T47D (cell line): ENCODE measurements at places on chromosomes 3 and 15.

- no peak for DNase-seq
These were observed 13.1 kb upstream of the KCTD6 start for GRCh38 chr3:58478781-58479180.

DNA sequence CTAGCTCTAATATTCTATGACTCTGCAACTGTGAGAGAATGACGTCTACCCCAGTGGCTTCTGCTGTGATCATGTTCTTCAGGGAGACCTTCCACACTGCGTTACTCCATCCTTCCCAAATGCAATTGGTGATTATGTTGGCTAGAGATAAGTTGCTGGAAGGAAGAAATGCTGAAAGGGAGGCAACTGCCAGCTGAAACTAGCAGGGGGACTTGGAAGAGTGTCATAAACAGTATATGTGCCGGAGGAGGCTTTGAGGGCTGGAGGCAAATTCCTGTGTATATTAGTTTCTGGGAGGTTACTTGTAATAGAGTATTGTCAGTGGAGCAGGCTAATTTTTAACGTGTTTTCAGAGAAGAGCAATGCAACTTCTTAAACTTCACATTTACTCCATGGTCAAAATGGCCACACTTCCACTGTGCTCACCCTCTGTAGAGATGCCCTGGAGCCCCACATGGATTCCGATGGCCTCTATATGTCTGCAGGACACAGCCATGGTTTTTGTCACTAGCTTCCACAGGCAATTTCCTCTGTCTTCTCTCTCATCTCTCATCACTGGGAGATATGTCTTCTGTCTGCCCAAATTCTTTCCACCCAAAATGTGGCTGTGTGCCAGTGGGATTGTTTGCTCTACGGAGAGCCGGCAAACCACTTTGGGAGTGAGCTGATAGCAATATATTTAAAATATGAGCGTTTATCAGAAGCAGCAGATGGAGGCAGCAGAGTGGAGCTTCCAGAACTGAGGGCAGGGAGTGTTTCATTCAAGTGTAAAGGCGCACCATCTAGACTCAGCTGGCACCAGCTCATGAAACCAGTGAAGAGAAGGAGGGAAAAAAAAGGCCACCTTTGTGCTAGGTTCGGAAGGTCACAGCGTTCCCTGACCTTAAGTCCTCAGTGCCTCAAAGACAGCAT, 13.3 kb upstream of the CD47 start:
- DNase-seq, result no peak

DNA sequence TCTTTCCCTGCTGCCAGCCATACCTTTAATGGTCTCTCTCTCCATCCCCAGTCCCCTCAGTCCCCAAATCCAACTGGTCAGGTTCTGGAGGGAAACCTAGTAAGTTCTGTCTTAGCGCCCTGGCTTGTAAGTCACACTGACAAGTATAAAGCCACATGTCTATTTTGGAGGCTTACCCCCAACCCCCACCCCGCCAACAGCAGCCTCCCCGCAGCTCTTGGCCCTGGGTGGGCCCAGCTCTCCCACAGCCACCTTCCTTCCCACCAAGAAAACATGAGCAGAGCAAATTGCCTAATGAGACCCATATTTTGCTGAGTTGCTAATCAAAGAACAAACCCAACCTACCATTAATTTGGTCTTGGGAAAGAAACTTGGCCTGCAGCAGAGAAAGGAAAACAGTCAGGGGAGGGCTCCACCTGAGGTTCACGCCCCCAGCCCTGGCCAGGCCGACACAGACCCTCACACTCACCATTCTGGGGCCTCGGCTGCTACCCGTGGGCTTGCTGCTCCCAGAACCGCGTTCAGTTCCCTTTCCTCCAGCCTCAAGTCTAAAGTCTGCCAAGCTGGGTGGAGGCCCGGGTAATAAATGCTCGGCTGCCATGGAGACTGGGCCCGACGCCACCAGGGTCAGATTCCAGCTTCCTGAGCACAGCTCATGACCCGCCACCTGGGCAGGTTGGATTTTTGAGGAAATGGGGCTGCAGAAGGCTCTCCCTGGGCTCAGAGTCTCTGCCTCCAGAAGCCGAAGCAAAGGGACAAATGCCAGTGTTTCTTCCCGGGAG, at the start of gene CALML4:
Gene CALML4, minus strand, starts transcription at position 557 of the 782 bp plus-strand sequence. Its CDS starts 85 bp downstream, at position 472.
- DNase-seq, result no peak

GRCh38 chr15:51491941-51492340, 130.6 kb downstream of the DMXL2 start:
- no peak for DNase-seq
